Stimulated activated CD8-positive, alpha-beta memory T cell treated with anti-CD3 and anti-CD28 coated beads, Interleukin-15, amount 100 ng/mL, for 48 hours (primary cell): ENCODE measurements at places on chromosomes 6 and 20.

DNA sequence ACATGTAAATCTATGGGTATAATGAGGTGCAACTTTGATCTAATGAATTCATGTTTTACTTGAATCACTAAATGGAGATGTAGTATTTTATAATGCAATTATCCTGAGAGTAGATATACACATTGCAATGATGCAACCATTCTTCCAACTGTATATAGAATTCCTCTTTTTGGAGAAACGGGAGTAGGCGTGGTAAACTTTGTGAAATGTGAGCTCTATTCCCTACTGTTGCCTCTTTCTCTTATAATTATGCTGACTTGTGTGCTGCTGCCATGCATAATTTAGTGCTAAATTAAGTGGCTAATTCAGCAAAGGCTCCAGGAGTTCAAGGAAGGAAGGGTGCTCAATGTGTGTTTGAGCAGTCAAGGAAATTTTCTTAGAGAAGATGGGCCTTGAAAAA, 116.6 kb upstream of the SLC35B3 start:
- DNase-seq = no peak

GRCh38 chr6:158313989-158314388, 1.7 kb downstream of the TULP4 start:
- no peak for DNase-seq

DNA sequence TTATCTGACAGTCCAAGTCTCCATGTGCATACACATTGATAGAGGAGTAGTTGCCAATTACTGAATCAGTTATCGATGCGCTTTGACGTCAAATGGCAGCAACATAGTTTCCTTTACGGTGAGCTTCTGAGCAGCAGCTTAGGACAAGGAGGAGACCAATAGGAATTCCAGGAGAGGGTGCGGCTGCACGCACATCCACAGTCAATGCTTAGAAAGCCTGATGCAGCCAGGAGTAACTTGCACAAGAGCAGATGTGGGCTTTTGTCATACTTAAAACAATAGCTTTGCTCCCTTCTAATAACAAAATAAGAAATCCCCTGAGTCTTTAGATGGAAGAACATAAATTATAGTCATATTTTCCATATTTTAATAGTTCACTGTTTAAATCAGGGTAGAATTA, 442.1 kb downstream of the BCKDHB start:
- no peak for DNase-seq

DNA sequence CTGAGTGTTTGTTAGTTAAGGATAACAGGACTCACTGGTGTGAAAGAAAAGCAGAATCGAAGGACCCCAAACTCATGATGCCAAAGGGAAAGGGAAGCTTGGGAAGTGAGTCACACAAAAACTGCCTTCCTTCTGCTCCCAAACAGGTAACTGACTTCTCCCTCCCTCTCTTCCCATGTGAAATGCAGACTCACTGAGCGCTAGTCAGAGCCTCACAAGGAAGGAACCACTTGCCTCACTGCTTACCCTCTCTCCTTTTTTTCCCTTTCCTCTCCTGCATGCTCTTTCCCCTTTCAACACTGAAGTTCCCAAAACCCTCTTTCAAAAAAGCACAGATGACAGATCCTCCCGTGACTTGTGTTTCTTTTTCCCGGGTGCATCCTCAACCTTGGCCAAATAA, 56.4 kb downstream of the LYRM4 start:
- no peak for DNase-seq

GRCh38 chr6:164889980-164890379, 419.4 kb downstream of the C6orf118 start:
- no peak for DNase-seq

DNA sequence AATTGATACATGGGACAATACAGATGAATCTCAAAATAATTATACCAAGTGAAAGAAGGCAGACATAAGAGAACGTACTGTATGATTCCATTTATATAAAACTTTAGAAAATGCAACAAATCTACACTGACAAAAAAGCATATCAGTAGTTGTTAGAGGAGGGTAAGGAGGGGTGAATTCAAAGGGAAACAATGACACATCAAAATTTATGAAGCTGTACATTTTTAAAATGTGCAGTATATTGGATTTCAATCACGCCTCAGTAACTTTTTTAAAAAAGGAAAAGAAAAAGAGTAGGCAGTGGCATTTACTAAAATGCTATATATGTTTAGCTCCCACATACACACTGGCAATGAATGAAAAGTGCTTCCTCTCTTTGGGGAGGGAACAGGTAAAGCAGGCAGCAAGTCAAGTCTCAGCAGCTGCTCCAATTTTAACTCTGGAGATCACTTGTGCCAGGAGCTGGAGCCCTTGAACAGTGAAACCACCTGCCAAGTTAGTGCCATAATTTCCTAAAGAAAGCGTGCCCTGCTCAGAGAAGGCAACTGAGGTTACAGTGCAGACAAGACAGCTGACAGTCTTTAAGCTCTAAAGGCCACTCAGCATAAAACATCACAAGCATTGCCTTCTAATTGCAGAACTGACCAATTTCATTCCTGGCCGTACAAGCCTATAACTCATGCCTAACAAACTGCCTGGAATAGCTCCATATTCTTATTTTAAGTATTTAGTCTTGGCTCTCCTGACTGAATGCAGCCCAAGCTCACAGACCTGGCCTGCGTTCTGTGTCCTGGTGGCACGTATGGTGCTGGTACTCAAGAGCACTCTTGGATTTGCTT, 10.9 kb downstream of the FKBP1A start:
- DNase-seq = no peak

GRCh38 chr6:166488701-166489100, 97.8 kb downstream of the RAMACL start:
- no peak for DNase-seq

DNA sequence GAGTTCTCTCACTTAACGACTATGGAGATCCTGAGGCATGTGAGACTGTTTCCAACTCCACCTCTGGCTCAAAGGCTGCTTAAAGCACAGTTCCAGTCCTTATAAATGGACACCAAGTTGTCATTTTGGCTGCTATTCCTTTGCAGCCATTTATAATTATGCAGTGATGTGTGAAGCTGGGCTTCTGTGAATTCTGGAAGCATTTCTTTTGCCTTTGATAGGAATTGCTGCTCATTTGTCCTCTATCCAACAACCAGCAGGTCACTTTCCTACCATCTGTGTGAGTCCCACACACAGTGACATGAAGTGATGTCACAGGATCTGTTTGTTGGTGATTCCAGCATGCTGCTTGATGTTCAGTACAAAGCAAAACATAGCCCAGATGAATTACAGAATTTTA, 28.5 kb upstream of the EFHC1 start:
- DNase-seq = no peak

- DNase-seq = no peak
These were observed 19.9 kb downstream of the PLN start for GRCh38 chr6:118567974-118568373.

- no peak for DNase-seq
These were observed 4.9 kb upstream of the CDSN start for GRCh38 chr6:31125162-31125561.

DNA sequence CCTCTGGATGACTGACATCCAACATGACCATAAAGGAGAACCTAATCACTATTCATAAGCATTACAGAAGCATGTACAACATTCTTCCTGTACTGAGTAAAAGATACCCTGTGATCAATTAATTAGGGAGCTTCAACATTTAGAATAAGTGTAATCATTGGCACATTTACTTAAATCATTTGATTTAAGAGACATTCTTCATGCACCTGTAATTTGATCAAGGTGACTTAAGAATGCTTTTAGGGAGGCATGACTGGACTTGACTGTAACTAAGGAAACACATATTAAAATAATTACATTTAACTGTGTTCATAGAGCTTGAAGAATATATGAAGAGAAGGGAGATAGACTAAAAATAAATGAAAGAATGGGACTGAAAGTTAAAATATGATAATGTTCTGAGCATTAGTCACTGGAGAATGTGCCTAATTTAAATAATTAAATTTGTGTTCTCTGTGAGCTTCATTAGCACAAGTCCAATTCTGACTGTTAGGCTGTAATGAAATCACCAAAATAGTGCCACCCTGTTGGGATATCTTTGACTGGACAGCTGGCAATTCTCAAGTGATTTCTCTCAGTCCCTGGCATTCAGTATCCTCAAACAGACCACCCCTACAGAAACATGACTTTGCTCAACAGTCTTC, 295.5 kb upstream of the ADGRB3 start:
- no peak for DNase-seq

DNA sequence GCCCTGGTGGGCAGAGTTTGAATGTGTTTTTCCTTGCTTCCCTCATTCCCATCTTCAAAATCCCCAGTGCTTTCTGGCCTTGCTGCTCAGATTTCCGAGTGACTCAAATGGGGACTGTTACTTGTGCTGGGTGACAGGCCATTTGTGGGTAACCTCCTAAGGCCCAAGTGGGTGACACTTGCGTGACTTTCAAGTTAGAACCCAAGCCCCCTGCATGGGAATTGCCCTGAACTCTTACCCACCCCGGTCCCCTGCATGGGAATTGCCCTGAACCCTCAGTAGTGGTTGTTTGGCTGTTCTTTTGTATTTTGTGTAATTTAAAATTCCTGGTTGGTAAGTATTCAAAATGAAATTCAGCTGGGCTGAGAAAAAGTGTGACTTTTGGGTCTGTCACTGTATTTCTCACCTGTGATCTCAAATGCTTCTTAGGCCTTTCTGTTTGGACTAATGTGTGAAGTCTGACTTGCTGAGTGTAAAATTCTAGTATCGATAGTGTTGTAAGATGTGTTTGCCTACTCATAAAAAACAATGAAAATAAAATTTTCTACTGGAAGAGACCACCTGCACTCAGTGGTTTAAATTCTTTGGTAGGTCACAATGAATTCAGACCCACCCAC, 12.4 kb upstream of the RBM38 start:
- no peak for DNase-seq

GRCh38 chr6:36608788-36609563, 14.8 kb downstream of the SRSF3 start:
- no peak for DNase-seq

DNA sequence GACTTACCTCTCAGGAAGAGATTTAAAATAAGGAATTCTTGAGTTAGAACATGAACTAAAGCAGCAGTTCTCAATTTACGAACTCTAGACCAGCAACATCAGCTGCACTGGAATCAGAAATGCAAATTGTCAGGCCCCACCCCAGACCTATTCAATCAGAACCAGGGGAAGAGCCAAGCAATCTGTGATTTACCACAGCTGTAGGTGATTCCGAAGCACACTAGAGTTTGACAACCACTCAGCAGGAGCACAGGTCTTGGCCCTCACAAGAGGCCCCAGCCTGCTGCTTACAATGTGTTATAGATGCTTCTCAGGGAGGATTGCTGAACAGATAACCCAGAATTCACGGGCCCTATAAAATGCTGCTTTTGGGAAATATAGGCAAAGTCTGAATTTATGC, 279.2 kb downstream of the PTPRK start:
- DNase-seq = no peak

GRCh38 chr20:63093966-63094766, 87.4 kb upstream of the BHLHE23 start:
- DNase-seq = no peak

- DNase-seq = no peak
These were observed 190.8 kb upstream of the LAMP5 start for GRCh38 chr20:9323622-9324021.

DNA sequence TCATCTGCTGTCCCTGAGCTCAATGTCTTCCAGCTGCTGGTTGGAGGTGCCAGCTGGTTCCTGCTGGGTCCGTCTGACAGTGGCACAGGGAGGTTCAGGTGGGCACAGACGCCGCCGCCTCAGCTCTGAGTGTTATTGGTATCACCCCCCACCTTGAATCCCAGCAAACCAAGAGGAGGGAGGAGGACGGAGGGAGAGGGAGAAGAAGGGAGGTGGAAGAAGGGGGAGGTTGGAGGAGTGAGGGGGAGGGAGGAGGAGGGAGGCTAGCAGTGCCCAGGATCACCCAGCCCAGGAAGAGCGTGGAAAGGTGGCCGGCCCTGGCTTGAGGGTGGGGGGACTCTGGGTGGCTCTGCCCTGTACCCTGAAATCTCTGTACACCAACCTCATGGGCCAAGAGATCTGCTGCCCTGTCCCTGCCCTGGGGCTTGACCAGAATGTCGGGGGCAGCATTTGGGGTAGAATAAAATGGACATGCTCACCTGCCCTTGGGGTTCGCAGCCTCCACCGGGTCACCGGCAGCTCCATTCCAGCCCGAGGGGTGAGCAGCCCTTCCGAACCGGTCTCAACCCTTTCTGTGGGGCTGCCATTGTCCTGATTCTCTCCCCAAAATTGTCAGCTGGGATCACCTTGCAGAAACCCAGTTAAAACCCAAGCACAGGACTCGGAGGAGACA, 17.1 kb downstream of the NTSR1 start:
- no peak for DNase-seq

- no peak for DNase-seq
These were observed 538.4 kb downstream of the HACE1 start for GRCh38 chr6:104321301-104321700.

DNA sequence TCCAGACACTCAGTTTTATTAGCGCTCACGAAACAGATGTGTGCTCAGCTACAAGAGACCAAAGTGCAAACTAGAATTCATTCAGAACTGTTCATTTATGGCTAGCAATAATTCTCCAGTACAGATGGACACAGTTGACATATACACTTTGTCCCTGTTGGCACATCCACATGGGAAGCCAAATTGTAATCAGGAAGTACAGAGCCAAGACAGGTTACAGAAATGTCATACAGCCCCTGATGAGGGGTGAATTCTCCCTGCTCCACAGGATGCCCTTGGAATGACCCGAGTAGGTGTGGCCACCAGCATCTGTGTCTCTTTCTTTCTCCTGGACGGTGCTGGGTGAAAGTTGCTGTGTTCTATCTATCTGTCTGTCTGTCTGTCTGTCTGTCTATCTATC, 7.6 kb downstream of the DHX35 start:
- DNase-seq = no peak
